ENCODE measurements at places on chromosomes 2 and 18. TPM values are rescaled to one million over a fixed set of nuclear protein-coding genes. Genes with fewer than 3 reads are reported as not detected.

Gene C1QL2
- not detected for polyA plus RNA-seq

Gene SLC19A3
- polyA plus RNA-seq = not detected

DNA sequence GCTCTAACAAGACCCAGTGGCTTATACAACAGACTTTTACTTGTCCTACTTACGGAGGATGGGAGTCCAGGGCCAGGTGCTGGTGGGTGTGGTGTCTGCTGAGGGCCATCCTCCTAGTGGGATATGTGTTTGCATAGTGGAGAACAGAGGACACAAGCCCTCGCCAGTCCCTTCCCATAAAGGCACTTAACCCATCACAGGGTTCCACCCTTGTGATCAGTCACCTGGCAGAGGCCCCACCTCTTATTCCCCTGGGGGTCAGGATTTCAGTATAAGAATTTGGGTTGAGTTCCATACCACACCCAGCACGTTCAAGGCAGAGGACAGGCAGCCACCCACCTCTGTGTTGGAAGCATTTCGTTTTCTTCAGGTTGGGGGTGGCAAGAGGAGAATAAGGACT lies 259.0 kb downstream of the AGAP1 start:
- H3K4me1 ChIP-seq = no peaks in the 10 kb centered on the region
- DNase-seq = no peak
- no peak overlapping the region for H3K27ac ChIP-seq
- no peak overlapping the region for H3K4me3 ChIP-seq
- no peaks in the 10 kb centered on the region for H3K36me3 ChIP-seq

GRCh38 chr2:10333247-10333613 lies 30.5 kb downstream of the HPCAL1 start:
- H3K36me3 ChIP-seq = peaks cover 4% of the 10 kb centered on the region
- H3K4me3 ChIP-seq = no peak overlapping the region
- H3K27ac ChIP-seq = peak overlapping the region; percentile 76

DNA sequence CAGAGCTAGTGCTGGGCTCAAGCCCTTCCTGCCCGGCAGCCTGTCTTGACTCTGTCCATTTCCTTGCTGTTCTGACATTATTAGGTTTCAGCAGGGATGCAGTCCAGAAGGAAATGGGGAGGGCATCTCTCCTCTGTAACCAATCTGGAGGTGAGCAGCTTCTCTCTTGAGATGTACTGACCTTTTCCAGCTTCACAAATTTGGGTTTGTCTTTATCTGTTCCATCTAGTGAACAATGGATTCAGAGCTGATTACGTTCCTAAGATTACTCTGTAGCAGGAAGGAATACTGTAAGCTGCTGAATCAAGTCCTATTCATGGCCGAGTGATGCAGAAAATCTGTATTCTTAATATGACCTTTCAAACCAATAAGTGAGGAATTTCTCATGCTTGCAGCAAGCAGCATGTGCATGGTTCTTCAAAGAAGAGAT lies 11.0 kb downstream of the PLA2R1 start:
- no peaks in the 10 kb centered on the region for H3K27me3 ChIP-seq
- no peaks in the 10 kb centered on the region for H3K36me3 ChIP-seq
- no peak overlapping the region for H3K27ac ChIP-seq

DNA sequence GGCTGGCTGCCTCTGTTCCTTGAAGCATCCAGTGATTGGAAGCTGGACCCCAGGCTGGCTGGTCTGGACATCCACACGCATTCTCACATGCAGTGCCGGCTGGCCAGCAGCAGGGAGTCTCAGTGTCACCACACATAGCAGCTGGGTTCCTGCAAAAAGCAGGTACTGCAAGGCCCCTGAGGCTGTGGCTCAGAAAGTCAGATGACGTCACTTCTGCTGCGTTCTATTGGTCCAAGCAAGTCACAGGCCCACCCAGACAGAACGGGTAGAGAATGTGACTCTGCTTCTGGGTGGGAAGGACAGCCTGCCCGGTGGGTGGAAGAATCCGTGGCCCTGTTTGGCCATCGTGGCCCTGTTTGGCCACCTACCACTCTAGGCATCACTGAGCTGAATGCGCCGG lies 51.3 kb upstream of the SPP2 start:
- no peak overlapping the region for H3K4me3 ChIP-seq
- H3K4me1 ChIP-seq = peaks cover 27% of the 10 kb centered on the region
- no peak for DNase-seq
- no peak overlapping the region for H3K27ac ChIP-seq

- H3K36me3 ChIP-seq = no peaks in the 10 kb centered on the region
- peak; percentile 65 for DNase-seq
- H3K4me1 ChIP-seq = peaks cover 35% of the 10 kb centered on the region
- H3K27me3 ChIP-seq = no peaks in the 10 kb centered on the region
Measured at GRCh38 chr18:62524440-62525200, 1.8 kb downstream of the ZCCHC2 start.

DNA sequence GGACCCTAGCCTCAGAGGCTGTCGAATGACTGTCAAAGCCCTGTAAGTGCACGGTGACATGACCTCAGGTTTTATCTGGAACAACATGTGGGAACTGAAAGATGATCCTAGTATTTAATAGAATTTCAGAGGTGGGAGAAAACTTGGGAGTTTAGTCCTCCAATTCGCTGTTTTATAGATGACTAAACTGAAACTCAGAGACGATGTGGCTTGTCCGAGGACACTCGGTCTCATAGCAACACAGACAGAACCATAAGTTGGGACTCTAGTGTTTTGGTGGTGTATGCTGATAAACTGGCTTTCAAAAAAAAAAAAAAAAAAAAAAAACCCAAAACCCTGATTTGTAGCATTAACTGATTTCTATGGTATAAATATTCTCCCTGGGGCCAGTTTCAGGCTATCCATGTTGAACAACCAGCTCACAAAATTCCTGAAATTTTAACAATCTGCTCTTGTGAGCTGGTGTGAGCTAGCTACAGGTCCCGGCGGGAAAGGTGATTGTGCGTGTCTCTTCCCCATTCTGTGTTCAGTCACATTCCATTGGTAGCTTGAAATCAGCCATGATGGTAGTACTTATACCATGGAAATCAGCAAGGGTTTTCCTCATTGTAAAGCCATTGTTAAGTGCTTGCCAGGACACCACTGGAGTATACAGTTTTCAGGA lies 195.5 kb upstream of the EPAS1 start:
- DNase-seq = no peak
- H3K4me3 ChIP-seq = no peak overlapping the region

- DNase-seq = no peak
- H3K4me3 ChIP-seq = no peak overlapping the region
- H3K27me3 ChIP-seq = no peaks in the 10 kb centered on the region
- no peaks in the 10 kb centered on the region for H3K36me3 ChIP-seq
- H3K27ac ChIP-seq = no peak overlapping the region
Measured at GRCh38 chr18:7608781-7609201, 41.7 kb downstream of the PTPRM start.

DNA sequence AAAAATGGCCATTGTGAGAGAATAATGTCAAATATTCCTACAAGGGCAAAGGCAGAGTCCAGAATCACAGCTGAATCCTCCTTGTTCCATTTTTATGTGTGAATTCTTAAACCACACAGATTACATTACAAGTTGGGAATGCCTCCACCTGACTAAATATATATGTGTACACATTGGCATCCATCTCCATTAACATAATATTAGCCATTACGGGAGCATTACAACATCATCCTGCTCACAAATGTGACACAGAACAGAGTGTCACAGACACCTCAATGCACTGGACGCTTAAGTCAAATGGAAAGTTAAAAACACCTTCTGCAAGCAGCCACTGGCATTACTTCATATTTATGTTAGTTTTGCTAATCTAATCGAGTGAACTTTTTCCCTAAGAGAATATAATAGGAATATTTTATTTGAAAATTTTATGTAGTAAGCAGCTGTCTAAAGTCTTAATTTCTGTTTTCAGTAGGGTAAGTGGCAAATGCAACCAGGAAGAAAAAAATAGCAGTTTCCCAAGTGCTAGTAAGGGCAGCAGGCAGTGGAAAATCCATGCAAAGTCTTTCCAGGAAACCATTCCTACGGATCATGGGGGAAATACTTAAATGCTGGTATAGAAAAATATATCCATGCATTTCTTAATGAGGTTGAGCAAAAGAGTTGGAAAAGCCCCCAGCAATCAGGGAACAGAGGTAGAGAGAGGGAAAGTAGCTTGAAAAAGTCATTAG lies 255.6 kb downstream of the OSR1 start:
- H3K4me1 ChIP-seq = no peaks in the 10 kb centered on the region
- DNase-seq = no peak

DNA sequence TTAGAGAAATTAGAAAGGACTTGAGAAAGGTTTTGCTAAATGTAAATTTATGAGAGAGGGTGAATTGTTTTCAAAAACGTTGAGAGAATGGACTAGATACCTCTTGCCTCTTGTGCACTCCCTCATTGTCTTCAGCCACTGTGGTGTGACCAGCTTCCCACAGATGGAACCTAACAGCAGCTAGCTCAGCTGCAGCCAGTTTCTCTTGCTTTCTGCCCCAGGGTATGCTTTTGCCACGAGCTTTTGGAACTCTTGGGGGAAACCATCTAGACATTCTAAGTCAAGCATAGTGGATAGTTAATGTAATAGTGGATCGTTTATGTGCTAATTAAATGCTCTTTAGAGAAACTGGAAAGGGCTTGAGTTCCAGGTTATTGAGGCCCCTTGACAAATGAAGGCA lies 288.2 kb downstream of the CTNNA2 start:
- no peaks in the 10 kb centered on the region for H3K36me3 ChIP-seq
- no peaks in the 10 kb centered on the region for H3K4me1 ChIP-seq
- no peaks in the 10 kb centered on the region for H3K27me3 ChIP-seq
- H3K27ac ChIP-seq = no peak overlapping the region
- H3K4me3 ChIP-seq = no peak overlapping the region
- no peak for DNase-seq

DNA sequence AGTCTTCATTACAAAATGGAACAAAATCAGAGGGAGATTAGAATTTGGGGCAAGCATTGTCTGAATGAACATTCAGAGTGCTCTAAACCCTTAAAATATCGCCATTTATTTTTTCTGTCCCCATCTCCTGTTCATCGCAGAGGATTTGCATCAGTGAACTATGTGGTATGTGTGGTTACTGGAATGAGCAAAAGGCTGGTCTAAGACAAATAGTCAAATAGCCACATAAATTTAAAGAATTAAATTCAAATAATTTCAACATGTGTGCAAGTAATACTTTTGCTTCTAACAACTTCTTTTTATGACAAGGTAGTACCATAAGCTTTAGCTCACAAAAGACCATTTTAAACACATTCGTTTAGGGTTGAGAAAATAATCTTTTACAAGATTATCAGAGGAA lies 82.6 kb upstream of the ST8SIA3 start:
- no peak overlapping the region for H3K27ac ChIP-seq
- H3K4me3 ChIP-seq = no peak overlapping the region
- H3K4me1 ChIP-seq = no peaks in the 10 kb centered on the region
- H3K36me3 ChIP-seq = no peaks in the 10 kb centered on the region
- no peak for DNase-seq

DNA sequence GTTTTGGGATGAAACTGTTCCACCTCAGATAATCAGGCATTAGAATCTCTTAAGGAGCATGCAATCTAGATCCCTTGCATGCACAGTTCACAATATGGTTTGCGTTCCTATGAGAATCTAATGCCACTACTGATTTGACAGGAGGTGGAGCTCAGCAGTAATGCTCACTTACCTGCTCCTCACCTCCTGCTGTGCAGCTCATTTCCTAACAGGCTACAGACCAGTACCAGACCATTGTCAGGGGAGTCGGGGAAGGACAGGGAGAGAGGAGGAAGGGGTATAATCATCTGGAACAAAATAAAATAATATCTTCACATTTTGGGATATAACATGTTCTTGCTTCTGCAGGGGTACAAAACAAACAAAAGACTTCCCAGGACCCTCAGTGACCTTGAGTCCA lies 532.0 kb upstream of the FSHR start:
- no peak overlapping the region for H3K27ac ChIP-seq
- no peak for DNase-seq
- no peaks in the 10 kb centered on the region for H3K27me3 ChIP-seq
- no peaks in the 10 kb centered on the region for H3K4me1 ChIP-seq
- no peak overlapping the region for H3K4me3 ChIP-seq
- no peaks in the 10 kb centered on the region for H3K36me3 ChIP-seq

- H3K27ac ChIP-seq = no peak overlapping the region
- H3K4me3 ChIP-seq = no peak overlapping the region
- DNase-seq = no peak
- H3K4me1 ChIP-seq = peaks cover 32% of the 10 kb centered on the region
Measured at GRCh38 chr2:12050396-12050795, 304.0 kb downstream of the LPIN1 start.

DNA sequence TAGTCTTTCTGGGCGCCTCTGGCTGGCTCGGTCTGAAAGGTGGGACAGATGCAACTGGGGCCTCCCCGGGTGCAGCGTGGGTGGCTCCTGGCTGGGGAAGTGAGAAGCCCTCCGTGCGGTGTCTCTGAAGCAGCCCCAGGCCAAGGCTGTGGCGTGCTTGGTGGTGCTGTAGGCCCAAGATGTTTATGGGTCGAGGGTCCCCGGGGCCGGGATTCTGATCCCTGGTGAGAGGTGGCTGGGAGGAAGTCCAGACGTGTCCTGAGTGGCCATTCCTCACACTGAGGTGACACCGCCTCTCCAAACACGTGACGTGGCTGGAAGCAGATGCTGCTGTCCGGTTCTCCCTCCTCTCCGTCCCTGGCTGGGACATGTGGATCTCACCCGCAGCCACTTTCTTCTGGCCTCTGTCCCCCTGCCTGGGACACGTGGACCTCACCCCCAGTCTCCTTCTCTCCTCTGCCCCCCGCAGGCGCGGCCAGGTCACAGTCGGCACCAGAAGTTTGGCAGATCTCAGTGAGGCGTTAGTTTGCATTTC lies 12.6 kb downstream of the RTP5 start:
- H3K36me3 ChIP-seq = no peaks in the 10 kb centered on the region
- peaks cover 27% of the 10 kb centered on the region for H3K4me1 ChIP-seq
- DNase-seq = peak; percentile 52

DNA sequence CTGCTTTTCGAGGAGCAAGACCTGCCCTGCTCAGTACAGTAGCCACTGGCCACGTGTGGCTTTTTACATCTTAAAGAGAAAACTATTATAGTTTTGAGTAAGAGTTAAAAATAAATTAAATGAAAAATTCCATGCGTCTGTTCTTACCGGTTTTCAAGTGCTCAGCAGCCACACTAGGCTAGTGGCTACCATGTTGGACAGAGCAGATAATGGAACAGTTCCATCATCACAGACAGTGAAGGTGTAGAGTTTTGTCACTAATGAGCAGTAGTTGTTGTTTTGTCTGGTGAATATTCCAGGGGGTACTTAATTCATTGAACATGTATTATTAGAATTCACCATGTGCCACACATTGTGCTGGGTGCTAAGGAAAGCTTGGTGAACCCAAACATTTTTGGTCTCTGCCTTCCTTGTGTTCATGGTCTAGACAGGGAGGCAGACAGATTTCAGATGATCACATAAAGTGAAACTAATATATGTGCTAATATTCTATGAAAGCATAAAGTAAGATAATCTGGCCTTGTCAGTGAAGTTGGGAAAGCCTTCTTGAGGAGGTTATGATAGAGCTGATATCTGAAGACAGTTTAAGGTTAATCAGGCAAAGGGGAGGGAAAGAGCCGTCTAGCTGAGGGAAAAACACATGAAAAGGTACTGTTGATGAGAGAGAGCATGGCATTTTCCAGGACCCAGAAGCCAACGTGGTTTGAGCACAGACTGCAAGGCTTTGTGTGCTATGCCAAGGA lies 1.4 kb downstream of the ALMS1 start:
- no peak for DNase-seq
- H3K4me1 ChIP-seq = peaks cover 21% of the 10 kb centered on the region
- no peak overlapping the region for H3K4me3 ChIP-seq
- H3K36me3 ChIP-seq = no peaks in the 10 kb centered on the region
- H3K27ac ChIP-seq = peak overlapping the region; percentile 77
- H3K27me3 ChIP-seq = no peaks in the 10 kb centered on the region

GRCh38 chr2:46999857-47000678 lies 84.5 kb upstream of the MCFD2 start:
- H3K27me3 ChIP-seq = no peaks in the 10 kb centered on the region
- no peaks in the 10 kb centered on the region for H3K4me1 ChIP-seq
- peaks cover 5% of the 10 kb centered on the region for H3K36me3 ChIP-seq
- no peak overlapping the region for H3K4me3 ChIP-seq
- no peak for DNase-seq

Measured in CD8-positive, alpha-beta memory T cell (primary cell).